ENCODE measurements at places on chromosomes 4 and X. TPM values are rescaled to one million over a fixed set of nuclear protein-coding genes. Genes with fewer than 3 reads are reported as not detected.

DNA sequence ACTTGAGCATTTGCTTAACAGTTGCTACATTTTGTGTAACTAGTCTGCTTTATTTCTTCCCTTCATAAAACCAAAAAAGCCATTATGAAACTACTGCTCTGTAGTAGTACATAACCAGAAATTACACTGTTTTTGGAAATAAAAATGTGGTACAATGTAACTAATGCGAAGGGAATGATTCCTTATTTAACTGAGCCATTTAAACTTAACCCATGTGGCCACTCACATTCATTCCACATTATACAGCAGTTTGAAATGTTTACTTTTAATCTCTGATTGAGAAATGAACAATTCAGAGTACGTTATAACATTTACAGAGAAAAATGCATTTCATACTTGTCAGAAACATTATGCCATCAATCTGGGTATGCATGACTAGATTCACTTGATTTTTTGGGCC lies 94.2 kb downstream of the NYX start:
- no peak for DNase-seq

DNA sequence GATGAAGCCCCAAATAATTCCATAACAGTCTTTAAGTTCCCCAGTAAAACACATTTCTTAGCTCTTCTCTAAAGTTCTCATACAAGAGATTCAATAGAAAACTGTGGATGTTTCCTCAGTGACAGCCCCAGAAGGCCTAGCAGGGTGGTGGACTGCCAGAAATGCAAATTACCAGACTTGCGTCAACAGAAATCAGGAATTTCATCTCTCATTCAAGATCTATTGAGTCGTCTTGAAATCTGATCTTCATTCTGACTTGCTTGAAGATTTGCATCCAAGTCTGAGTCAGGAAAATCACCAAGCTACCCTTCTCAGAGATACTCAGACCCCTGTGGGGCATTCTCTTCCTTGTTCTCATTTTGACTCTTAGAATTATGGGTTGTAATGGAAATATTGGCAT lies 68.9 kb upstream of the NDP start:
- no peak for DNase-seq

DNA sequence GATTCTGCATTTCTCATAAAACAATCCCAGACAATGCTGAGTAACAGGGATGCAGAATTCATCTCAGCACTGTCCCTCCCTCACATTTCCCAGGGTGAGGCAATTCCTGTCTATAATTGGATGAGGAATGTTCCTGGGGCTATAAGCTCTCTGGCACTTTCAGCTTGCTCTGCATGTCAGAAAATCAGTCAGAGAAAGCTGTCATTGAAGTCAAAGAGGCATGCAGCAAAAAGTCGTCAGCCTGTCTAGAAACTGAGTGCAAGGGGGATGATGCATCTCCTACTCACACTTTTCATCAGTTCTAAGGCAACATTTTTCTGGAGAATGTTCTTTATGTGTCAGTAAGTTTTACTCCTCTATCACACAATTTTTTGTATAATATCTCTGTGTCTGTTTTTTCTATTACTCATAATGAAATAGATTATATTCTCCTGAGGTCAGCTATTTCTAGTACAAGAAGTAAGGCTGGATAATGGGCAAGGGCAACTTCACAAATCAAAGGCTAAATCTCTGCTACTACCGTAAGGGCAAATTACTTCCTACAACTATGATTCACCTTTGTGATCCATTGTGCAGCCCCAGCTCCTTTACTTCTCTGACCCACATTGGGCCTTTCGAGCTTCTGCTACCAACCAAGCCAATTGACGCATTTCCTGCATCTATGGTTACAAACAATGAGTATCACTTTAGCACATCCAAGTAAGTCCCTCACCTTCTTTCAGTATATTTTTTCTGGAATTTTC lies 56.0 kb downstream of the TASL start:
- peak; percentile 64 for DNase-seq

The FGA gene
- total RNA-seq = not detected

DNA sequence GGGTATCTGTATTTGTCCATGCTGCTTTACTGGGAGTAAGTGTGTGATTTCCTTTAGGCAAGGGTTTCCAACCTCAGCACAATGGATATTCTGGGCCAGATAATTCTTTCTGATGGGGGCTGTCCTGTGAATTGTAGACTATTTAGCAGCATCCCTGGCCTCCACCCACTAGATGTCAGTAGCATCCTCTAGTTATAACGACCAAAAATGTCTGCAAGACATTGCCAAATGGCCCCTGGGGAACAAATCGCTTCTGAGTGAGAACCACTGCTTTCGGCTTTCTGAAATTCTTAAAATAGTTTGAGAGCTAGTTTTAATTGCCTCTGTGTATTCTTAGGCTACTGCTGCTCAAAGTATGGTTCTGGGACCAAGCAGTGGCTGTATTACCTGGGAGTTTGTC lies 81.2 kb upstream of the GPM6B start:
- DNase-seq = peak; percentile 29

- no peak for DNase-seq
These were observed 29.8 kb downstream of the SLC39A8 start for GRCh38 chr4:102315532-102315931.

The SPIN2A gene
- 0.16 TPM for total RNA-seq

The TASL gene
- not detected for total RNA-seq

DNA sequence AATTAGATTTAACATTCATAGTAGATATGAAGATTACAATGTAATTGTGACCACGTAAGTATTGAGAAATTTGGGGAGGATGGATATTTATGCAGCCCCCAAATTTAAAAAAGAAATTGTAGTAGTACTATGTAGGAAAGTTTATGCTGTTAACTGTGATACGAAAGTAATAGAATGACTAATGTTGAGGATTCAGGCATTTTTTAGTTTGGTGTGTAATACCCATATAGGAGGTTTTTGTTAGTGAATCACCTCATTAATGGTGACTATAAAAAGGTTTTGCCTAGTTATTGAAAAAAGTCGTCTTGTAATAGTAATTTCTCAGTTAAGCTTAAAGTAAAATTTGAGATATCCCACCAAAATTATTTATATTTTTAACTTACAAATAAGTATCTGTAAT lies 67.2 kb downstream of the SMARCAD1 start:
- DNase-seq = peak; percentile 29

- peak; percentile 42 for DNase-seq
These were observed 161.3 kb upstream of the MAMLD1 start for GRCh38 chrX:150201841-150202240.

DNA sequence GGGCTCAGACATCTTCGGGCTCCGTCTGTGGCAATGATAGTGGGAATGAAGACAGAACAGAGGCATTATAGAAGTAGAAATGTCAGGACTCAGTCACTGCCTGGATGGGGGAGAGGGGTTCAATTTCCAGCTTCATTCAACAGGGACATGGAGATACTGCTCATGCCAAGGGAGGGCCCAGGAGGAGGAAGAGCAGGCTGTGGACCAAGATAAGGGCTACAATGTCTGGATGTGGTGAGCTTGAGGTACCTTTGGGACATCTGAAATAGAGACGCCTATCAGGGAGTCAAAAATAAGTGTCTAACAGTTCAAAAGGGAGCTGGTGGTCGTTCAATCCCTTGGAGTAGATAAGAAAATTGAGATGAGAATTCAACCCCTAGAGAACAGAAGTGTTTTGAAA lies 34.5 kb downstream of the ELF4 start:
- DNase-seq = no peak

- peak; percentile 58 for DNase-seq
These were observed 3.1 kb upstream of the GRPEL1 start for GRCh38 chr4:7070729-7071511.
